Temporal lobe (tissue), 4 donors: ENCODE measurements at places on chromosomes 2 and 18. TPM values are rescaled to one million over a fixed set of nuclear protein-coding genes. Genes with fewer than 3 reads are reported as not detected.

The REG1B gene
- not detected for total RNA-seq

The KCNIP3 gene
- 3.0 TPM for total RNA-seq

The ATP6V1B1 gene
- not detected for total RNA-seq

The POTEC gene
- not detected for total RNA-seq

The GAREM1 gene
- total RNA-seq, result 38.1 TPM

The TACR1 gene
- total RNA-seq, result 1.7 TPM

The CBLN2 gene
- total RNA-seq, result 219 TPM

The ASB18 gene
- total RNA-seq, result not detected

The SNORC gene
- 0.74 TPM for total RNA-seq

The STK39 gene
- total RNA-seq, result 28.3 TPM

The PTH2R gene
- total RNA-seq, result 2.0 TPM

The ASTL gene
- total RNA-seq, result not detected

The NPPC gene
- 0.98 TPM for total RNA-seq

The PIEZO2 gene
- total RNA-seq, result 3.9 TPM

The RTP5 gene
- total RNA-seq, result 5.2 TPM

The GPR17 gene
- total RNA-seq, result 3.0 TPM

The C2orf68 gene
- total RNA-seq, result 16.0 TPM

The SF3B6 gene
- 84.1 TPM for total RNA-seq

The TNFAIP6 gene
- 0.25 TPM for total RNA-seq

The MAP3K19 gene
- 1.7 TPM for total RNA-seq

The EVX2 gene
- total RNA-seq, result not detected

The GEN1 gene
- total RNA-seq, result 6.6 TPM

The MYO5B gene
- 12.0 TPM for total RNA-seq

The KIAA2012 gene
- 0.98 TPM for total RNA-seq

The C2orf81 gene
- total RNA-seq, result 1.2 TPM

The ERMN gene
- total RNA-seq, result under 0.01 TPM

The LCT gene
- total RNA-seq, result not detected

The AKAIN1 gene
- 2.5 TPM for total RNA-seq

The RUFY4 gene
- total RNA-seq, result not detected

The CFC1 gene
- 0.49 TPM for total RNA-seq

The RIT2 gene
- total RNA-seq, result 16.0 TPM

The GKN2 gene
- total RNA-seq, result 0.25 TPM

The SLC16A14 gene
- 41.6 TPM for total RNA-seq

The LIMS2 gene
- 2.2 TPM for total RNA-seq

The LGALSL gene
- total RNA-seq, result 38.4 TPM

The PROC gene
- 0.25 TPM for total RNA-seq

The TMEM247 gene
- not detected for total RNA-seq

The CXCR1 gene
- total RNA-seq, result not detected

The CCDC68 gene
- 1.2 TPM for total RNA-seq

The MYL1 gene
- not detected for total RNA-seq

The CYTIP gene
- 2.0 TPM for total RNA-seq

The LIPG gene
- total RNA-seq, result 11.8 TPM

The RAB12 gene
- 59.0 TPM for total RNA-seq

The VWC2L gene
- total RNA-seq, result 3.2 TPM

The CCBE1 gene
- 39.1 TPM for total RNA-seq

The CFAP210 gene
- 0.74 TPM for total RNA-seq

The ACADL gene
- total RNA-seq, result 4.7 TPM

The PLEKHA3 gene
- total RNA-seq, result 14.8 TPM

The UGT1A8 gene
- total RNA-seq, result not detected

The GALR1 gene
- under 0.01 TPM for total RNA-seq

The KANSL1L gene
- total RNA-seq, result 63.4 TPM

The ACYP2 gene
- 17.2 TPM for total RNA-seq
